ENCODE measurements at places on chromosomes 11 and 22.

DNA sequence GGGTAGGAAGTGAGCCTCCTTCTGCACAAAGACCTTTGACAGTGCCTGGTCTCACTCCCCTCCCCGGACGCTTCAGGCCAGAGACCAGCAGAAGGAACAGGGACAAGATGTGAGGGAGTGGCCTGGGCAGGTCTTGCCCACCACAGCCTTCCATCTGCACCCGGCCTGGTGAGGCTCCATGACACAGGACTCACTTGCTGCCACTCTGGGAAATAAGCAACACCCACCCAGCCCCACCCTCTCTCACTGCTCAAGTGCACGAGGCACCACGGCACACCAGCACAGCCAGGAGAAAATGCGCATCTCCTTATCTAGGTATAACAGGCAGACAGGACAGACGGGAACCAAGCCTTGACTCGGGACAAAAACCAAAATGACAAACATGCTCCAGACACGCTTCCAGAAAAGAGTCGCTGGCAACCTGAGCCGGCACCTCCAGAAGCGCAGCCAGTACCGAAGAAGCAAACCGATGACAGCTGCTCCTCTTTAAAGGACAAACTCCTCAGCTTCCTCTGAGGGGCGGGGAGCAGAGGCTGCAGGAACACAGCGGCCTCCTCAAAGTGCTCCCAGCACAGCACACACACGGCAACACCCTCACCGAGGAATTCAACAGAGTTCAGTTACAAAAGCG, 41.7 kb downstream of the BRD1 start:
- DNase-seq: no peak

GRCh38 chr22:37195921-37196320, 7.9 kb upstream of the C1QTNF6 start:
- DNase-seq: no peak

DNA sequence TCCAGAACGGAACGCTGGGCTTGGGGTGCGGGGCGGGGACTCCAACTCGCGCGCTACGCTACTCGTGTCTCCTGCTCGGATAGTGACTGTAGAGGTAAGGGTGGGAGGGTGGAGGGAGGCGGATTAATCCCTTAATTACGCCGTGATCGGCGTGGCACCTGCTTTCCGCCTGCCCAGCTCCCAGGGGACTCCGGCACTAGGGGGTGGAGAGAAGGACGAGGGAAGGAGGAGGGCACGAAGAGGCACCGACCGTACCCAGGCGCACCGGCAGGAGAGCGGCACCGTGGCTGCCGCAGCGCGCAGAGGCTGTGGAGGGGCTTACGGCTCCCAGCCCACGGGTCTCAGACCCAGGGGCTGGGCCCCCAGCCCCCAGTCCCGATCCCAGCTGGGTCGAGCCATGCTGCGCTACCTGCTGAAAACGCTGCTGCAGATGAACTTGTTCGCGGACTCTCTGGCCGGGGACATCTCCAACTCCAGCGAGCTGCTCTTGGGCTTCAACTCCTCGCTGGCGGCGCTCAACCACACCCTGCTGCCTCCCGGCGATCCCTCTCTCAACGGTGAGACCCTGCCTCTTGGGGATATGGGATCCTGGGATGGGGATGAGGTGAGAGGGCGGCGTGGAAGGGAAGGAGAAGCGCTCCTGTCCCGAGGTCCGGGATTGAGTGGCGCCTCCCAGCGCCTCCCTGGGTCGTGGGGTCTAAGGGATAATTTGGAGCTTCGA, at the start of gene ROBO3:
Gene ROBO3 (plus strand): TSS at position 252 of the 721 bp plus-strand sequence. CDS start 146 bp downstream, at position 398.
- no peak for DNase-seq

- peak; percentile 48 for DNase-seq
These were observed at the start of gene SORL1 for GRCh38 chr11:121451986-121452608. SORL1 (plus strand) TSS chr11:121452314; CDS start chr11:121452332, 18 bp downstream.

DNA sequence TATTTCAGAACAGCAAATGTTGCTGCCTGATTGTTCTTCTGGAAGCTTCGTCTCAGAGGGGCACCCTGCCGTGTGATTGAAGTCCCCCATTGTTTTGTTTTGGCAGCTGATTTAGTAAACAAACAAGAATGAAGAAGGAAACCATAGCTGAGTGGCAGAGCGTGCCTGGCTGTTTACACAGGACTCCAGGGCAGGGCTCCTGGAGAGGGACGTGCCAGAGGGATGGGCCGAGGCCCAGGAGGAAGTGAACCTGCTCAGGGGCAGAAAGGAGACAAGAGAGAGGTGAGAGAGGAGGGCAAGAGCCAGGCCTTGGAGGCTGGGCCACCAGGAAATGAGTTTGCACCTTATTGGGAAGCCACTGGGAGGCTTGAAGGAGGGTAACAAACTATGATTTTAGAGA, 85.5 kb upstream of the B3GAT1 start:
- no peak for DNase-seq

DNA sequence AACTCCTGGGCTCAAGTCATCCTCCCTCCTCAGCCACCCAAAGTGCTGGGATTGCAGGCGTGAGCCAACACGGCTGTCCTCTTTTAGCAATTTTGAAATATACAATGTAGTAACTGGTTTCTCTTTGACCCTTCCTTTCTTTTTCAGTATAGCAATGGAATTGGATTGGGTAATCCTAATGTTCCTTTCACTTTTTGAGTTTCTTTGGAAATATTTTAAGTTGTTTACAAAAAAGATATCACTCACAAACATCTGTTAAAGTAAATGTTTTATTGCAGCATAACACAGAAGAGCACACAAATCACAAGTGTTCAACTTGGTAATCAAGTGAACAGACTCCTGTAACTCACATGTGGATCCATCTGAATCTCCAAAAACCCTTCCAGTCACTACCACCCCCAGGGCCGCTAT, 44.6 kb upstream of the EP300 start:
- DNase-seq: no peak

DNA sequence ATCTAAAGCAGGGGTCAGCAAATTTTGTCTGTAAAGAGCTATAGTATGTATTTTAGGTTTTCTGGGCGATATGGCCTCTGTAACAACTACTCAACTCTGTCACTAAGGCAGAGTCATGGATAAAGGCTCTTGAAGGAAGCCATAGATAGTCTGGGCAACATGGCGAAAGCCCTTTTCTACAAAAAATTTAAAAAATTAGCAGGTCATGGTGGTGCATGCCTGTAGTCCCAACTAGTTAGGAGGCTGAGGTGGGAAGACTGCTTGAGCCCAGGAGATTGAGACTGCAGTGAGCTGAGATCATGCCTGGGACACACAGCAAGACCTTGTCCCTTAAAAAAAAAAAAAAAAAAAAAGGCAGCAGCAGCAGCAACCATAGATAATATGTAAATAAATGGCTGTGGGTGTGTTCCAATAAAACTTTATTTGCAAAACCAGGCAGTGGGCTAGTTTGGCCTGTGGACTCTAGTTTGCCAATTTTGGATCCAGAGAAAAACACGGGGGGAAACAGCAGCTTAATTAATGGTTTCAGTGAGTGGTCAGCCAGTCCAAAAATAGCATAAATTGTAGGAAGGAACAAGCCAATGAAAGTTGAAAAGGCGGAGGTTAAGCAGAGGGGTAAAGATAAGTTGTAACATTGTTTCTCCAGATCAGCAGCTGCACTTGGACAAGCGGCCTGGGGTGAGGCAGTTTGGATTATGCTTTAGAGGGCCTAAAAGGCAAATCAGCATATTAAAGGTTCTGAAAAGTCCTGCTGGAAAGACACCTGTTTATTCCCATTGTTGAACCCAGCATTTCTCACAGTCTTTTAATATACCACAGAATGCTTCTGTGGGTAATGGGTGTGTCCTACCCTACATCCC, 62.6 kb downstream of the KIAA1671 start:
- no peak for DNase-seq

- no peak for DNase-seq
These were observed 17.2 kb downstream of the TOB2 start for GRCh38 chr22:41429232-41429950.

GRCh38 chr11:95074792-95075563, 8.3 kb downstream of the SRSF8 start:
- no peak for DNase-seq

DNA sequence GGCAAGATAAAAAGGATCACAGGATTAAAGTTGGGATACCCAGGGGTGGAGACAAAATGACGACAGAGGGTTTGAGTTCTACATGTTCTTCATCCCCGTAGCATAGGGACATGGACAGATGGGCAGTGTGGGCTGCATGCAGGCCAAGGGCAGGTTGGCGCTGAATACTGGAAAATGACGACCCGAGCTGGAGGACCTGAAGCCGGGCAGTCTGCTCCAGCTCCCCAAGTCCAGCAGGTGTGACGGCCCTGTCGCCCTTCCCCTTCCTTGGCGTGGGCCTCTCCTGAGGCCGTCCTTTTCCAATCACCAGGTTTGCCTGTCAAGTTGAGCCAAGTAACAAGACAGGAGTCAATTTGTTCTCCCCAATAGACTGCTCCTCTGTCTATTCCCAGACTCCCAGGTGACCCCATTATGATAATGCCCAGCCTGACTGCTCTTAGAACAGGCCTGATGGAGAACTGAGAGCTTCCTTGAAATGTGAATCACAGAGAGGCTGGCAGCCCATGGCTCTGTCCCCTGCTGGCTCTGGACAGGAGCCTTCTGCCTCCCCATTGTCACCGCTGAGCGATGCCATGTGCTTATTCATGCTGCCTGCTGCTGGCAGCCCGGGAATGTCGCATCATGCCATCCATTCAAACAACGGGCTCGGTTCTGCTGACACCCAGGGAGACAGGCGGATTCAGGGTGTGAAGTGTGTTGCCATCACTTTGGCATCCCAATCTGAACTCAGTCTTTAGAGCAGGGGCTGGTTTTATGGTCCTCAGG, 392.1 kb downstream of the NTM start:
- no peak for DNase-seq

- no peak for DNase-seq
These were observed 133.3 kb upstream of the GUCY1A2 start for GRCh38 chr11:107151579-107151978.

GRCh38 chr22:40491990-40492631, 121.7 kb downstream of the SGSM3 start:
- DNase-seq: no peak

- DNase-seq: no peak
These were observed 7.4 kb downstream of the BATF2 start for GRCh38 chr11:64989416-64989815.

GRCh38 chr22:39300186-39300830, 19.1 kb downstream of the RPL3 start:
- DNase-seq: no peak

- no peak for DNase-seq
These were observed 49.1 kb downstream of the C11orf91 start for GRCh38 chr11:33651555-33651954.

DNA sequence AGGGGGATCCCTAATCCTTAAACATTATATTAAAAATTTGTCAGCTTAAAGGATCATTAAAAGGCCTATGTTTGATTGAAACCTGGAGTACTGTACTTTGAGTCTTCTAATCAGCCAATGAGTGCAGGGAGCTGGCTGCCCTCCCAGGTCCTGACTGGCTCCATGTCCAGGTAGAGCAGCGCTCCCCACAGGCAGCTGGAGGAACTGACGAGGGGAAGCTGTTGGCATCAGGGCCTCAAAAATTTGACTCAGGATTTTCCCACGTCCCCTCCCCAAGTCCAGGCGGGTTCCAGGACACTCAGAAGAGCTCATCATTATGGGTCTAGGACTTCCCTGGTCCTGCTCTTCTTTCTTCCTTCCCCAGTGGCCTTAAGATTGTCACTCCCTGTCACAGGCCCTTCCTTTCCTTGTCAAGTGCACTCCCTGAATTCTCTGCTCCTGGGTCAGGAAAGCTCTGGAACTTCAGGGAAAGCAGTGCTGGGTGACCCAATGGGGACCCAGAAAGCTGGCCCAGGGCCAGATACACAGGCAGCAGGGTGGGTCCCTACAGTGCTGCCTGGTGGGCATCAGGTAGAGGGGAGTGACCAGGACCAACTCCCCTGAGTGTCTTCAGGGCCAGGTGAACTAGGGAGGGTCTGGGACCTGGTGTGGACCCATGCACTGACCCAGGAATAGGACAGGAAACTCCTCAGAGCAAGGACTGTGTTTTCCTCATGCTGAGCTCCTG, 65.5 kb downstream of the GGTLC2 start:
- DNase-seq: no peak

GRCh38 chr11:133695387-133695786, 149.9 kb downstream of the SPATA19 start:
- no peak for DNase-seq

DNA sequence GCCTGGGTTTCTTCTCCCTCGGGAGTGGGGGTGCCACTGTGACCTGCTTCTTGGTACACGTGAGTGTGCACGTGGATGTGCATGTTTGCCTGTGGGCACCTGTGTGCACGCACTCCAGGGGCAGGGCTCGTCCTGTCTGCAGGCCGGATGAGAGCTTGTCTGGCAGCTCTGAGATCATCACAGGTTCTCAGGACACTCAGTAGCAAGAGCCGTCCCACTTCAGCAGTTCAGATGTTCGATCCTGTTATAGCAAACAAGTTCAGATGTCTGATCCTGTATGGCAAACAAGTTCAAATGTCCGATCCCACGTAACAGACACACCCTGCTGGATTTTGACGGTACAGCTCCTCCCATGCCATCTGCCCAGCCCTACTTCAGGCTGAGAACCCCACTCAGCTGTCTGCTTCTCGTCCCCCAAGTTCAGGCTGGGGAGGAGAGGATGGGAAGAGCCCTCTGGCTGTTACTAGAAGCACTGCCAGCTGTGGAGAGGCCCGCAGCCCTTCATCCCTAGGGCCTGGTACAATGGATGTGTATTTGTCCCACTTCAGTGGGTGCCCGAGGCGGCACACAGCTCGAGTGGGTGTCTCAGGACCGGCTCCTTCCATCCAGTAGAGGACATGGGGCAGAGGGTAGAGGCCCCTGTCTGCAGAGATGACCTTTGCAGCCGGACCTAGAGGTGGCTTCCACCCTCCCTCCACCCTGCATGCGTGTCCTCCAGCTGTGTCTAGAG, 1126.9 kb downstream of the BRD1 start:
- no peak for DNase-seq

GRCh38 chr11:119338318-119338890, 2.3 kb downstream of the C1QTNF5 start:
- DNase-seq: no peak

- DNase-seq: no peak
These were observed 24.6 kb downstream of the LRFN4 start for GRCh38 chr11:66881451-66881835.

- no peak for DNase-seq
These were observed 21.4 kb downstream of the UVRAG start for GRCh38 chr11:75836417-75836816.

- DNase-seq: no peak
These were observed 91.5 kb upstream of the TBCEL start for GRCh38 chr11:120932305-120932915.

- no peak for DNase-seq
These were observed 17.3 kb downstream of the TRAF6 start for GRCh38 chr11:36492724-36493304.

- DNase-seq: peak; percentile 52
These were observed 5.6 kb downstream of the RGL4 start for GRCh38 chr22:23696326-23696851.
